ENCODE measurements at places on chromosomes 7 and 10. TPM values are rescaled to one million over a fixed set of nuclear protein-coding genes. Genes with fewer than 3 reads are reported as not detected.

The ACHE gene
- 2.5 TPM for total RNA-seq

- DNase-seq: no peak
- peaks cover 16% of the 10 kb centered on the region for H3K36me3 ChIP-seq
- no peaks in the 10 kb centered on the region for H3K27me3 ChIP-seq
- H3K4me1 ChIP-seq: no peaks in the 10 kb centered on the region
- H3K4me3 ChIP-seq: no peak overlapping the region
These were observed 71.5 kb downstream of the WAPL start for GRCh38 chr10:86449926-86450558.

The TRIM24 gene
- 15.6 TPM for total RNA-seq

The MSS51 gene
- total RNA-seq: 0.83 TPM

GRCh38 chr7:139034855-139035585 is 822 bp downstream of the ZC3HAV1L start:
- peaks cover 18% of the 10 kb centered on the region for H3K4me1 ChIP-seq
- no peaks in the 10 kb centered on the region for H3K36me3 ChIP-seq
- no peaks in the 10 kb centered on the region for H3K27me3 ChIP-seq
- peak overlapping the region; percentile 80 for H3K27ac ChIP-seq

The DRGX gene
- not detected for total RNA-seq

DNA sequence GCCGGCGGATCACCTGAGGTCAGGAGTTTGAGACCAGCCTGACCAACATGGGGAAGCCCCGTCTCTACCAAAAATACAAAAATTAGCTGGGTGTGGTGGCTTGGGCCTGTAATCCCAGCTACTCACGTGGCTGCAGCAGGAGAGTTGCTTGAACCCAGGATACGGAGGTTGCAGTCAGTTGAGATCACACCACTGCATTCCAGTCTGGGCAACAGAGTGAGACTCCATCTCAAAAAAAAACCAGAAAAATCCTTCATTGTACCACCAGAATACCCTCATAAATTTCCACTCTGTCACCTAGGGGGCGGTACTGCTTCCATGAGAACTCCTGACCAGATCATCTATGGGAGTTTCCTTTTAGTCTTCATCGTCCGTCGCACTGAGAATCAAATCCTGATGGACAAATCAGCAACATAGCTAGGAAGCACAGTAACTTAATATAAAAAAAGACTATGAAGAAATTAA is 225.8 kb upstream of the KLF14 start:
- peaks cover 63% of the 10 kb centered on the region for H3K4me1 ChIP-seq
- no peaks in the 10 kb centered on the region for H3K27me3 ChIP-seq
- H3K27ac ChIP-seq: peak overlapping the region; percentile 44
- no peak for DNase-seq

The AS3MT gene
- 5.1 TPM for total RNA-seq

- peaks cover 6% of the 10 kb centered on the region for H3K4me1 ChIP-seq
- H3K27me3 ChIP-seq: no peaks in the 10 kb centered on the region
- H3K4me3 ChIP-seq: no peak overlapping the region
- no peak for DNase-seq
- no peak overlapping the region for H3K27ac ChIP-seq
These were observed 41.1 kb upstream of the NUPR2 start for GRCh38 chr7:56157238-56157790.

DNA sequence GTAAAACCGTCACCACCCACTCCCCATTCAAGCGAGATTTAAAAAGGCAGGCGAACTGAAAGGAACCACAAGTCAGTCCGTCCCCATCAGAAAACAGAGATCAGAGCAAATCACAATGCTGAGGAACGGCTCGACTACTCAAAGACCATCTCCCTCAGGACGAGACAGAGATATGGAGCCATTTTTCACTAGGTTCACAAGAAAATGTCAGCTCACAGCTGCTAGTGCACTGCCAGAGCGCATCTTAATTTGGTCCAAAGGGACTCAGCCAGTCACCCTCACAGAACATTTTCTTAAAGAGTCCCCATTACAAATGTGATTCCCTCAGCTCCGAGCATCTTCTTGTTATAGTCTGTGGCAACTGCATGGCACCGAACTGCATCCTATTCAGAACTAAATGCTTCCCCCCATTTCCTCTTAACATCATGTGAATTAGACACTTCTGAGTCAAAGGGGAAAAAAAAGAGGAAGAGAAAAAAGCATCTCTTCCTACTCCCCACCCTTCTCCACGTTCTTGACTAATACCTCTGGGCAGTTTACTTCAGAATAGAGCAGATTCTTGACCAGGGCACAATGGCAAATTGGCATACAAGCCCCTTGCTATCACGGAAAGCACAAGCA is 683.9 kb downstream of the MAGI2 start:
- no peaks in the 10 kb centered on the region for H3K36me3 ChIP-seq
- H3K27ac ChIP-seq: no peak overlapping the region
- H3K4me1 ChIP-seq: peaks cover 9% of the 10 kb centered on the region

DNA sequence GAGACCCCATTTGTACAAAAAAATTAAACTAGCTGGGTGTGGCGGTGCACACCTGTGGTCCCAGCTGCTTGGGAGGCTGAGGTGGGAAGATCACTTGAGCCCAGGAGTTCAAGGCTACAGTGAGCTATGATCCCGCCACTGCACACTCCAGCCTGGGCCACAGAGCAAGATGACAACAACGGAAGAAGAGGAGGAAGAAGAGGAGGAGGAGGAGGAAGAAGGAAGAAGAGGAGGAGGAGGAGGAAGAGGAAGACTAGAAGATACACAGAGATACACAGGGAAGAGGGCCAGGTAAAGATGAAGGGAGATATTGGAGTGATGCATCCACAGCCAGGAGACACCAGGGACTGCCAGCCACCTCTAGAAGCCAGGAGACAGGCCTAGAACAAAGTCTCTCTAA is 75.7 kb upstream of the PTER start:
- no peaks in the 10 kb centered on the region for H3K27me3 ChIP-seq
- no peaks in the 10 kb centered on the region for H3K36me3 ChIP-seq
- no peaks in the 10 kb centered on the region for H3K4me1 ChIP-seq
- no peak overlapping the region for H3K4me3 ChIP-seq

The HYAL4 gene
- not detected for total RNA-seq

All from esophagus muscularis mucosa (tissue), 4 donors.